ENCODE measurements at places on chromosomes 2 and 18.

GRCh38 chr2:29336341-29337241, 221.4 kb downstream of the CLIP4 start:
- no peak for DNase-seq

- no peak for DNase-seq
These were observed 338.0 kb downstream of the TNS1 start for GRCh38 chr2:217664761-217665160.

DNA sequence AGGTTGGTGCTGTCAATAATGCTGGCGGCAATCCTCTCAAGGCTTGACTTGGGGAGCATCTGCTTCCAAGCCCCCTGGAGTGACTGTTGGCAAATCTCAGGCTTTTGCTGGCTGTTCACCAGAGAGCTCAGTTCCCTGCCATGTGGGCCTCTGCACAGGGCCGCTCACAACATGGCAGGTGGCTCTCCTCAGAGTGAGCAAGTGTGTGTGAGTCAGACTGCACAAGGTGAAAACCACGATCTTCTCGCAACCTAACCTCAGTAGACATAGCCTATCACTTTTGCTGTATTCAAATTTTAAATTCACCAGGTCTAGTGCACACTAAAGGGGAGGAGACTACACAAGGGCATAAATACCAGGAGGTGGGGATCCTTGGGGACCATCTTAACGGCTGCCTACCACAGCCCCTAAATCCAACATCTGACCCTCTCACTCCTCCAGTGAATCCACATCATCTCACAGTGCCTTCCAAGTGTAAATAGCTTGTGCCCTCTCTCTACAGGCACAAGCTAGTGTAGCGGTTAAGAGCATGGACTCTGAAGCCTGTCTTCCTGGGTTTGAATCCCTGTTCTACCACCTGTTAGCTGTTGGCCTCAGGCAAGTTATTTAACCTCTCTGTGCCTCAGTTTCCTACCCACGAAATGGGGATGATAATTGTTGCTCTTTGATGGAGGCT, 187.7 kb upstream of the CXCR4 start:
- DNase-seq: no peak

DNA sequence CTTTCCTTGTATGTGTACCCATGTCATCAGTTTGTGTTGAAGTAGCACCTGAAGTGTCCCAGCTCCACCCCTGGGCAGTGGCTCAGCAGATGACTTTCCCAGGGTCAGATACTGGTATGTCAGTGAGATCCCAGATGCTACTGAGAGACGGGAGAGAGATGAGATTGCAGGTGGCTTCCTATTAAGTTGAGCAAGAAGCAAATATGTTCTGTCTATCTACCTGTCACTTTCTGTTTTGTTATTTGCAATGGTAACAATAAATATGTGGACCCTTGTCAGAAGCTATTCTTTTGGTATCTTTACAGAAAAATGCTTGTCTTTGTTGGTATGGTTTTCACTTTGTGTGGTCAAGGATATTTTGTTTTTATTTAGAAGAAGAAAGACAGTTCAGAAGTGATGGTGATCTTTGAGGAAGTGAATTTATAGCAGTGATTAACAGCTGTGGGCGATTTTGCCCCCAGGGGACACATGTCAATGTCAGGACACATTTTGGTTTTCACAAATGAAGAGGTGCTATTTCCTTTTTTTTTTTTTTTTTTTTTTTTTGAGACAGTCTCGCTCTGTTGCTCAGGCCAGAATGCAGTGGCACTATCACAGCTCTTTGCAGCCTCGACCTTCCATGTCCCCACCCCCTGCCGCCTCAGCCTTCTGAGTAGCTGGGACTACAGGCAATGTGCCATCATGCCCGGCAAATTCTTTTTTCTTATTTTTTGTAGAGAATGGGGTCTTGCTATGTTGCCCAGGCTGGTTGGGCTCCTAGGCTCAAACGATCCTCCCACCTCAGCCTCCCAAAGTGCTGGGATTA, 21.4 kb downstream of the MGAT5 start:
- DNase-seq: no peak

DNA sequence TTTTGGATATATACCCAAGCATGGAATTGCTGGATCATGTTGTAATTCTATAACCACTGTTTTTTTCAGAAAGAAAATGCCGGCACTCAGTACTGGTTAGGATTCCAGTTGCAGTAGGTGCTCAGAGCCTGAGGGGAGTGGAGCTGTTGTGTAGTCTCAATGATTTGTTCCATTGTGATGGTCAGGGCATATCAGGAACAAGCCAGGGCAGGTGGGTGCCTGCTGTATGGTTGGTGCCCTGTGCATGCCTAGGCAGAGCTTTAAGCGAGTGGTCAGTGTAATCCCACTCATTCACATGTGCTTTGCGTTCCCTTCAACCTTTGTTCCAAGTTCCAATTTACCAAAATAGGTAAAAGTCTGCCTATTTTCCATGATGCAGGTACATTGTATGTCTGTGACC, 100.9 kb downstream of the FHOD3 start:
- no peak for DNase-seq

DNA sequence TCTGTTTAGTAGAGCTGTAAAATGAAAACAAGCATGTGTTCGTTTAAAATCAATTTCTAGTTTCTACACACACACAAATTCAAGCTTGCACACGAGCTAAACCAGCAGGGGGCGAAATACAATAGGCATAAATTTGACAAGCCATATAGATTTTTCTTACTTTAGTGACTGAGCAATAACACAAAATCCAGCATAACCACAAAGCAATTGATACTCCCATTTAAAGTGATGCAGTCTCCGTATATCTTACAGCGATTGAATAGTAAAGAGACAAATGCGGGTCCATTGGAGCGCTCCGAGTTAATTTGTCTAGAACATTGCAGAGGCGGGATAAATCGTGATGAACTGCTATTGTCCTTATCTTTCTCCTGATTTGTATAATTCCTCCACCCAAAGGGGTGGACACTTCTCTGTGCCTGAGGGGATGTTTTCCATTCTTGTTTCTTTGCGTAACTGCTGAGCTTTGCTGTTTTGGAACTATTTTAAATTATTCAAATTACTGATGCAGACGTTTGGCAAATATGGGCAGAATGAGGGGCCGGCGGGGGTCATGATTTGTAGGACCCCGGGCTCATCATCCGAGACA, 1.2 kb upstream of the AFTPH start:
- DNase-seq: peak; percentile 46
